ENCODE measurements at places on chromosomes 1 and 21.

GRCh38 chr1:156053768-156054499 lies at the start of gene UBQLN4:
Gene UBQLN4, minus strand, starts transcription at chr1:156053798. Its CDS starts 97 bp downstream, at chr1:156053701.
- DNase-seq, result peak; percentile 85

DNA sequence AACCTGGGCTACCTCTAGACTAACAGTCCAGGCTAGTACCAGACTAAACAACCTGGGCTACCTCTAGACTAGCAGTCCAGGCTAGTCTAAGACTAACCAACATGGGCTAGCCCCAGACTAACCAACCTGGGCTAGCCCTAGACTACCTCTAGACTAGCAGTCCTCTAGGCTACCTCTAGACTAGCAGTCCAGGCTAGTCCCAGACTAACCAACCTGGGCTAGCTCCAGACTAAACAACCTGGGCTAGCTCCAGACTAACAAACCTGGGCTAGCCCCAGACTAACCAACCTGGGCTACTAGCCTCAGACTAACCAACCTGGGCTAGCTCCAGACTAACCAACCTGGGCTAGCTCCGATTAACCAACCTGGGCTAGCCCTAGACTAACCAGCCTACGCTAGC lies 2.0 kb downstream of the TFF2 start:
- no peak for DNase-seq

GRCh38 chr1:40389322-40389803 lies 15.8 kb downstream of the SMAP2 start:
- no peak for DNase-seq

DNA sequence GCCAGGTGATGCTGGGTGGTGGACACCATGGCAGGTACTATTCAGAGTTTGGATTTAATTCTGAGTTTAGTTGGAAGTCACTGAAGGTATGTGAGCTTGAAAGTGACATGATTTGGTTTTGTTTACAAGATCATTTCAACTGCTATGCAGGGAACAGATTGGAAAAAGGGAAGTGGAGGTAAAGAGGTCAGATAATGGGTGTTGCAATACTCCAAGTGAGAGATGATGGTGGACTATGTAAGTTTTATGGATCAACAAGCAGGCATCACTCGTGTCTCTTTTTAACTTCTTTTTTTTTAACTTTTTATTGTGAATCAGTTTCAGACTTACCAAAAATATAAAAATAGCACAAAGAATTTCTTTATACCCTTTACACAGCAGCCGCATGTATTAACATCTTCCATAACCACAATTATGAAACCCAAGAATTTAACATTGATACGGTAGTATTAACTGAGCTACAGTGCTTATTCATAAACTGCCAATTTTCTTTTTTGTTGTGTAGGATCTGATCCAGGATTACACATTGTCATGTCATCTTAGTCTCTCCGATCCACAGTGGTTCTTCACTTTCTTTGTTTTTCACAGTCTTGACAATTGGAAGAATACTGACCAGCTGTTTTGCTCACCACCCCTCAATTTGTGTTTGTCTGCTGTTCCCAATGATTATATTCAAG lies 24.9 kb upstream of the NHLH2 start:
- no peak for DNase-seq

- DNase-seq, result no peak
Measured at GRCh38 chr1:168947041-168947440, 159.4 kb upstream of the ATP1B1 start.

DNA sequence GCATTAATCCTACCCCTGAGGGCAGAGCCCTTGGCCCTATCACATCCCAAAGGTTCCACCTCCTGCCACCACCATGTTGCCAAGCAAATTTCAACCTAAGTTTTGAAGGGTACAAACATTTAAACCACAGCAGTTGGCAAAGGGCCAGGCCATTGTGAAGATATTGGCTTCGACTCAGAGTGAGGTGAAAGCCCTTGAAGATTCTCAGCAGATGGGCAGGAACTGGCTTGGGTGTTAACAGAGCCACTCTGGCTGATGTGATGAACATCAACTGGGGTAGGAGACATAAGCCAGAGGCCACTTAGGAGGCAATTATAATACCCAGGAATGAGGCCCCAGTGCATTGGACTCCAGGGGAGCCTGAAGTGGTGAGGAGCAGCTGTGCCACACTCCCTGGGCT lies 207.7 kb upstream of the KAZN start:
- no peak for DNase-seq

GRCh38 chr1:87591492-87591891 lies 262.8 kb downstream of the LMO4 start:
- DNase-seq, result no peak

GRCh38 chr21:35326677-35327076 lies 277.6 kb upstream of the RUNX1 start:
- no peak for DNase-seq

GRCh38 chr1:204241050-204241449 lies 27.3 kb upstream of the GOLT1A start:
- DNase-seq, result no peak

- DNase-seq, result no peak
Measured at GRCh38 chr1:226033582-226033981, 28.9 kb upstream of the H3-3A start.

- DNase-seq, result no peak
Measured at GRCh38 chr1:160658814-160659193, 12.0 kb upstream of the SLAMF1 start.

DNA sequence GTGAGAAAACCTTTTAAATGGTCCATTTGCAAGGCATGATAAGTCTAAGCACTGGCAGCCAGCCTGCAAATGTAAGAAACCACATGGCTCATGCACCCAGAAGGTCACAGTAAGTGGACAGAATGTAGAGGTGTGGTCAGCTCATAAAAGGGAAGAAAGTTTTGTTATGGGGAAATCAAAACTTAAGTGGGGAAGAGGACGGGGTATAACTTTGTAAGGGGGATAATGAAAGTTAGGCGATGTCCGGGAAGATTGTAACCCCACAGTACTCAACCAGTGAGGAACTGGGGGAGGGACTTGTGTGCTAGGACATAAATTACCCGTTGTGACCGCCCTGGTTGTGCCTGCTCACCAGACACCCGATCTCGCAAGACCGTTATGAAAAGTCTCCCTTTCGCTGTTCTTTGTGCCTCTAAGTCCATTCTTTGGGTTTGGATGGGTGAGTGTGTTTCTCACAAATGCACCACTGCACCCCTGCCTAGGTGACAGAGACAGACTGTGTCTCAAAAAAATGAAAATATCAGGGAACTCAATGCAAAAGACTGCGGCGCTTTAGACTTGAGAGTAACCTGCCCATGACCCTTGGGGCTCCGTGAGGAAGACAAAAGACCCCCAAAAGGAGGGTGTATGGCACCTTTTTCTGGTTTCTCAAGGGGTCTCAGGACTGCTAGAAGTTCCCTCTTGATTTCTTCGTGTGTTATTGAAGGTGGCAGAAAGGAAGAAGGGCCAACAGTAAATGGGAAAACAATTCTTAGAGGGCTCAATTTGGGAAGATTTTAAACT lies 28.6 kb upstream of the ZNF496 start:
- DNase-seq, result no peak

- no peak for DNase-seq
Measured at GRCh38 chr21:25925064-25925800, 190.5 kb downstream of the GABPA start.

DNA sequence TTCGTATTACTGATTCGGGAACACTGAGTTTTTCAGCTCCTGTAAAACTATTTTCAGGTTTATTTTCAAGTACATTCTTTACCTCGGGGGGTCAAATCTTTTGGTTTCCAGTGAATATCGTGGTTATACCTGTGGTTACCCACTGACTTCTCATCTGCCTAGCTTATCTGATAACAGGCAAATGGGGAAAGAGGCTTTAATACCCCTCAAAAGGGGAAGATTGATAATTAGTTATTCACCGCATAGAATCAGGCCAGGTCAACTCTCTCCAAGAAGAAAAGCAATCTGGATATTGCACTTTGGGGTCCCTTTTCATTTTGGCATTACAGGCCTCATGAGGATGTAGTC lies 23.0 kb downstream of the RUNX1 start:
- no peak for DNase-seq

DNA sequence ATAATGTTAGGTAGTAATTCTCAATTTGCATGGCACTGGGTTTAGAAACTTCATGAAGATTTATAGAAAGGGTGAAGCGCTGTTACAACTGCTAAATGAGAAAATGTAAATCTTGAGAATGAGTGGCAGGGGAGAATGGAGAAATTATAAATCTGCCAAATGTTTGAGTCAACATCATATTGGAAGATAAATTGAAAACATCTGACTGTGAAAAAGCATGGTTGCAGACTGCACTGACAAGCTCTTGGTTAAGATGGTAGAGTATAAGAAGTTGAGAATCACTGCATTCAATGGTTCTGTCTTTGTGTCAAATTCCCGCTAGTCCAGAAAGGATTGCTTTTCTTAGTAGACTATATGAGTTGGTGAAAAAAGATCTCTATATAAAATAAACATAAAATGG lies 113.3 kb upstream of the DUSP10 start:
- no peak for DNase-seq

GRCh38 chr21:25568246-25568645 lies 39.0 kb downstream of the MRPL39 start:
- DNase-seq, result no peak

DNA sequence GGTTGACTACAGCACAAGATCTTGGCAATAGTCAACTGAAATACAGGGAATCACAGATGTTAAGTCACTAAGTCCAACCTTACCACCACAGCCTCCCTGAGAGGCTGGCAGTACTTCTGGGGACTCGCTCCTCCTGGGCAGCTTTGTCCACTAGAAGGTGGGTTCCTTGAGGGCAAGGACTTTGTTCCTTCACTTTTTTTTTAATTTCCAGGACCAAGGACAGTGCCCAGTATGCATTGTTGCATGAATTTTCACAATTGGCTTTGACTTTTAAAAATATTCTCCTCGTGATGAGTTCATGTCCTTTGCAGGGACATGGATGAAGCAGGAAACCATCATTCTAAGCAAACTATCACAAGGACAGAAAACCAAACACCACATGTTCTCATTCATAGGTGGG lies 96.7 kb upstream of the IGSF21 start:
- DNase-seq, result no peak

Data from RWPE2 (cell line).